ENCODE measurements at places on chromosomes 1 and 21.

GRCh38 chr1:240256836-240257503, 165.3 kb downstream of the FMN2 start:
- DNase-seq: no peak

GRCh38 chr21:29349702-29350101, 51.0 kb downstream of the BACH1 start:
- no peak for DNase-seq

DNA sequence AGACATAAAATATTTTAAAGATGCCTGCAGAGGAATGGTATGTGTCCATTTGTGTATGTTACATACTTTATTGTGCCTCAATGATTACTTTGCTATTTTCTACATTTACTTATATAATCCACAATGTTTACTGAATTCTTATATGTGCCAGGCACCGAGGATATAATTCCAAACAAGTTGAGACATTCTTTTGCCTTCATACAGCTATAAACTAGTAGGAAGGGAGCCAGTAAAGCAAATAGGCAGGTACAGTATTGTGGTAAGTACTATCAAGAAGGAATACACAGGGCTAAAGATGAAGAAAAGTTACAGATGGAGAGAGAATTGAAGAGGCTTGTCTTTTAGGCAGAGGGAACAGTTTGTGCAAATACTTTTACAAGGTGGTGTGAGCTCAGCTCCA, 131.6 kb downstream of the DISP1 start:
- DNase-seq: no peak

DNA sequence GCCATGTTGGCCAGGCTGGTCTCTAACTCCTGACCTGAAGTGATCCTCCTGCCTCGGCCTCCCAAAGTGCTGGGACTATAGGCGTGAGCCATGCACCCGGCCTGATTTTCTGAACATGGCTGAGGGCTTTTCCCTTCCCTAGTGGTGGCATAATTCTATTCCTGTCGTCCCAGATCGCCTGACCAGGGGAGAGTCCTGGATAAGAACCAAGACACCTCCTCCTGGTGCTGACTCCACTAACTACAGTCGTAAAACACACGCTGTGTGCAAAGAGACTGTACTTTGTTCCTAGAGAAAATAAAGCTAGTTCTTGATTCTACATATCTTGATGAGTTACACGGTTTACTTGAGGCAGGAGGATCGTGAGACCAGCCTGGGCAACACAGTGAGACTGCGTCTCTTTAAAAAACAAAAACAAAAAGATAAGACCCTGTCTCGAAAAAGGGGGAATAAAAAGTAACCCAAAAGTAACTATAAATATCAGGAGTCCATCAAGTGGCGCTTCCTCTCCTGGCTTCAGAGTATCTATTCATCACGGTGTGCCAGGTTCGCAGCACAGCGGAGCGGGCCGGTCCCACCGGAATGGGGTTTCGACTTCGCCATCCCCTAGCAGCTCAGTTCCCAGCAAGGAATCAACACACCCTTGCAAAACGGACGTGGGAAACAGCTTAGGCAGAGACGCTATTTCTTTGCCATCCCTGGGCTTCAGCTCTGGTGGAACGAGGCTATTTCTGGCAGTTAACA, 973 bp downstream of the SDF4 start:
- DNase-seq: no peak

DNA sequence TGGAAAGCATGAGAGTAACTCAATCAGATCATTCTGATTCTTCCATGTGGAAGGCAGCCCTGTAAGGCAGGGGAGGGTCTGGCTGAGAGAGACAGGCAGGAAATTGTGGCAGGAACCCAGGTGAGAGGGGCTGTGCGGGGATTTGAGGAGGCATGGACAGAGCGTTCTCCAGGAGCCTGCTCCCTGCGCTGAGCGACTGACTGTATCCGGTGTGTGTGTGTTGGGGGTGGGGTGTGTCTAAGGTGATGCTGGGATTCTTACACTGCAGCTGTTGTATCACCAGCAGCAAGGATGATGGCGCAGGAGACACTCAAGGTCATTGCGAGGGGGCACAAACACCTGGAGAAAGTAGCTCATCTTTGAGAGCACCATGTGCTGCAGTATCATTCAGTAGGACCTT, 128.5 kb downstream of the RHOU start:
- no peak for DNase-seq

DNA sequence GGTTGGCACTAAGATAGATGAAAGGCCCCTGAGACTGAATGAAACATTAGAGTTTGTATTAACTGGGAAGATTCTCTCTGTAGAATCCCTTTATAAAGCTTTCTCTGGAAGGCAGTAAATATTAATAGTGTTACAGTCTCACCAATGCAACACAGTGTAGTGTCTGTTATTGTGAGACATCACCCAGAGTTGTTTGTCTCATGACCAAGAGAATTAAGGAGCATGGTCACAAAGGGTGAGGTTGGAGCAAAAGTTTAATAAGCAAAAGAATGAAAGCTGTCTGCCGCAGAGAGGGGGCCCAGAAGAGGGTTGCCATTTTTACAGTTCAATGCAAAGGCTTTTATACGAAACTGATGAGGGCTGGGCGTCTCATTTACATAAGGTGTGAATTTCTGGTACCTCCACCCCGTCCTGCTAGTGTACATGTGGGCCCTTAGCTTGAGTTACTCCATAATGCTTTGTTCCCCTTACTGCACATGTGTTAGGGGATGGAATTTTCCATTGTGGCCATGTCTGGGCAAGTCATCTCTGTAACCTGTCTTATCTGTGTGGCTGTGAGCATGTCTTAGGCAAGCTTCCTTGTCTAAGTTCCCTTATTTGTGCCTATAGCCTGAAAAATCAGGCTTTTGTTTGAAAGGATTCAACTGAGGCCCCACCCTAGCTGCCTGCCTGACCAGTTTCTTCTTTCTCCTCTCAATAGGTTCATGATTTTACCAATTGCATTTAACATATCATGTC, 184.1 kb downstream of the RASAL2 start:
- no peak for DNase-seq

DNA sequence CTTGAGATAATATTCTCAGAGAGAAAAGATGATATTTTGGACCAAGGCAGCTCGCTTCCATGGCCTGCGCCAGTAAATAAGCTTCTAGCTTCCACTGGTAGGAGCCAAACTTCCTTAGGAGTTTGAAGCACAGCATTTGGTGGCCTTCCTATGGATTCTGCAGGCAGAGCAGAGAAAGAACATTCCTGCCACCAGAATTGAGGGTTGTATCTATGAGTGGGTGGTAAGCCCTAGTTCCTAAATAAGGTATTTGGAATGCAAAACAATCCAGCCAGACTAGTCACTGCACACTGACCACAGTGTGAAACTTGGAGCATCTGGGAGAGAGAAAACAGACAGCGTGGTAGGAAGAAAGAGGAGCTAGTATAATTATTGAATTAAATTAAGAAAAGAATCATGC, 54.1 kb upstream of the BCAR3 start:
- DNase-seq: no peak

DNA sequence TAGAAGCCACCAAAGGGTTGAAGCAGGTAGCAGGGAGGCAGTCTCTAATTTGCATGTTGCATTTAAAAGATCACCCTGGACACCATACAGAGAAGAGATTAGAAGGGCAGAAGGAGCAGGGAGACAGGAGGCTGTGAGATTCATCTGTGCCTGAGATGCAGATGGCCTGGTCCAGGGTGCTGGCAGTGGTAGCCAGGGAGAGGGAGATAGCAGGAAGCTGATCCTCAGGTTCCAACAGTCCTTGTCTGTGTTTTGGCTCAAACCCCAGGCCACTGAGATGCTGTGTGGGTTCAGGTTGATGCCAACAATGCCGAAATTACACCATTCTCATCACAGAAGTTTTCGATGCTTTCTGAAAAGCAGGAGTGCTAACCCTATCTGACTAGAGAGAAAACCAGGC, 113.7 kb downstream of the KAZN start:
- no peak for DNase-seq

- DNase-seq: no peak
Measured at GRCh38 chr1:184242507-184242943, 144.3 kb upstream of the C1orf21 start.
